ENCODE measurements at places on chromosomes 6 and 20.

- no peak for DNase-seq
Measured at GRCh38 chr6:14322841-14323240, 205.3 kb downstream of the CD83 start.

DNA sequence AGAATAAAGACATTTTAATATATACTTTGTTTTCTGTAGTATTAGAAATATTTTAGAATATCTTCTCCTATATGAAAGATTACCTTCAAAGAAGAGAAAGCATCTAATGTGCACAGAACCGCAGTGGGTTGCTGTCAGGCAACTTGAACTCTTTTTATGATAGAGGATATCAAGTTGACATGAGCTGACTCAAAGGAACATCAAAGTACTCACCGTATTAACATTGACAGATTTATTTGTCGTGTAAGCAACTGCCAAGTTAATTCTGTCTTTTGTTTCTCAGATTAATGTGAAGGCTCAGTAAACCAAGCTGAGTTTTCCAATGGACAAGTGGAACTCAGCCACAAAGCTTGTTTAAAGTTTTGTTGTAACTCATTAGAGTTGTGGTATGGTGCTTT lies 2.2 kb upstream of the GINM1 start:
- no peak for DNase-seq

DNA sequence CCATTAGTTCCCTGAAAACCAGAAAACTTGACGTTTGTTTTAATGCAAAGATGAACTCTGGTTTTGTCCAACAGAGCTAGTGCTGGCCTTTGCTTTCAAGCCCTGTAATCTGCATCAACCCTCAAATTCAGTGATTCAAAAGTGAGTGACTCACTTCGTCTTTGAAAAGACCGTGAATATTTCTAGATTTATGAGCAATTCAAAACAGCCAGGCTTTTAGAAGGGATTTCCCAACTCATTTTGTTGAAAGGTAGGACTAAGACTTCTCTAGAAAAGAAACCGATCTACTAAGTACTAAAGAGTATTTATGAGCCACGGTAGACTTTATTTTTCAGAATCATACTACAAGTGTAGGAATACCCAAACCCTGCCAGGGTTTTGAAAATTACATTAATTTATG lies 121.5 kb downstream of the UST start:
- DNase-seq, result no peak

GRCh38 chr6:15926256-15926655 lies 202.6 kb upstream of the MYLIP start:
- DNase-seq, result no peak

DNA sequence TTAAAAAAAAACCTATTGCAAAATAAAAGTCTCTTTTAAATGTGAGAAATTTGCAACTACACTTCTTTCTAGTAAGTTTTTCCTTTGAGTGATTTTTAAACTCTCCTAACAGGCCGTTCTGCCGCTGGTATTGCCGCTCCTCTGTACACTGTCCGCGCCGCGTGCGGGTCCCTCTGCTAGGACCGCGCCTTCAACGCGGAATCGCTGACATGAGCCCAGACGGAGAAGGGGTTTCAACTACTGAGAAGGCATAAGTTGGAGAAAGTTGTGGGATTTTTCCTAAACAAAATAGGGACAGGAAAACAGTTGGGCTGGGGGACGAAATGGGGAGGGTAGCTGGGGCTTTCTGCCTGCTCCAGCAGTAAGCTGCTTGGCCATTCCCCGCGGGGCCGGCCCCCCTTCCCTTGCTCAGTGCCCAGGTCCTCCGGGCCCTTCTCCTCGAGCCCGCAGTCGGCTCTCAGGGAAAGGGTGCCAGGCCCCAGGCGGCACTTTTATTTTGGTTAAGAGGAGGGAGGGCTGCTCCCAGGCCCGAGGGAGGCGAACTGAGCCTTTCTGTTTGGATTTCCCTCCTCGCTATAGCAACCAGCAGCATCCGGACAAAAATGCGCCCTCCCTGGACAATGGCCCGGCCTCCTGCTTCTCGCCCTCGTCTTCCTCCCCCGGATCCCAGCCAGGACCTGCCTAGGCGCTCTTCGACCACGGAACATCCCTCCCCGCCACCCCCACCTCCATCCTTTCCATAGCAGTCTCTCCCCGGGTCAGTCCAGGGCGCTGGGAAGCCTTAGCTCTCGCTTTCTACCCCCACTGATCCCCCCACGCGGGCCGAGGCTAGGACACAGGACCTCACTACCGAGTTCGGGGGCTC lies 6.8 kb upstream of the POU3F2 start:
- DNase-seq, result no peak

DNA sequence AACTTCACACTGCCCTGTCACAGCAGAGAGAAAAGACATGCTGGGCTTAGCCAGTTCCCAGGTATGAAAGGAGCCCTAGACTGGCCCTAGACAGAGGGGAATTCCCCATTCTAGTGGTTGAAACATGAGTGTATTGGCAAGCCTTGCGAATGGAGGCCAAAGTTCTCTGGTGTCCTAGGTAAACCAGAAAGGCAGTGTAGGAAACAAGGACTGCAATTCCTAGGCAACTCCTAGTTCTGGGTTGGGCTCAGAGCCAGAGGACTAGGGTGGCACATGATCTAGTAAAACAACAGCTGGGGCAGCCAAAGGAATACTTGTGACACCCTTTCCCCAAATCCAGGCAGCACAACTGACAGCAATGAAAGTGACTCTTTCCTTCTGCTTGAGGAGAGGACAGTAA lies 265.0 kb upstream of the EPHA7 start:
- DNase-seq, result no peak

GRCh38 chr6:89120371-89120770 lies 2.5 kb upstream of the SRSF12 start:
- DNase-seq, result no peak

DNA sequence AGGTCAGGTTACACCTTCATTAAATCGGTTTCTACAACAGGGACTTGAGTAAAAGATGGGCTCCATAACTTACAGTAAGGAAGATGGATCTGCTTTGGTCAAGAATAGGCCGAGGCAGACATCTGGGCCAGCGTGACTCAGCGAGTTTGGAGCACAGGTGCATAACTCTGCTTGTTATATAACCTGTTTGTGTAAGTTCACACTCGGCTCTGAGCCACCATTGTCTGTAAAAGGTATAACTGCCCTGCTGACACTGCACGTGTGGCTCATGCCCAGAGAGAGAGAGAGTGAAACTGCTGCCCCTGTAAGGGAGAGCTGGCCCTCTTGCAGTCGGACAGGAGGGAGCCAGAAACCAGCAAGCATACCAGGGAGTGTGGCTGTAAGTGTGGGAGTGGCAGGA lies 737.9 kb upstream of the SLC35B3 start:
- DNase-seq, result no peak

All from vagina (tissue), 2 donors.